ENCODE measurements at places on chromosomes 3 and 15.
A peak's percentile ranks its signal among the peaks of the same experiment; 100 is the strongest.

- DNase-seq, result no peak
Observed at GRCh38 chr3:72489901-72490300, 358.3 kb downstream of the SHQ1 start.

DNA sequence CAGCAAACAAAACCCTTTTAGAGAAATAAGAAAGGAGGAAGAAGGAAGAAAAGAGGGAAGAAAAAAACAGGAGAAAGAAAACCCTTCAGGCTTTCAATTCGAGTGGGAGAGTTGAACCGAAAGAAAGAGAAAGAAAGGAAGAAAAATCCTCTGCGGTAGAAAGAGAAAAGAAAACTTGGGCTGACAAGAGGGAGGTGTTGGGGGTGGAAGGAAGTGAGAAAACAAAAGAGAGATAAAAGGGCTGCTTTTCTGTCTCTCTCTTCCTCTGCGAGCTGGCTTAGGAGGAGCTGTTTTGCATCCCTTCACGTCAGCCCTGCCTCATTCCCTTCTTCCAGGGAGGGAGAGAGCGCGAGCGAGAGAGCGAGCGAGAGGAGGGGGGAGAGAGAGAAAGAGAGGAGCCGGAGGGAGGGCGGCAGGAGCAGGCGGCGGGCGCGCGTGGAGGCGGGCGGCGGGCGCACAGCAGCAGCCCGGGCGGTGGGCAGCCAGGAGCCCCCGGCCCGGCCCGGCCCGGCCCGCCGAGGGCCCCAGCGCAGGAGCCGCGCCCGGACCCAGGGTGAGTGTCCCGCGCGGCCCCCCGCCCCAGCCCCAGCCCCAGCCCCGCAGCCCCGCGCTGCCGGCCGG, at the start of gene ZNF710:
TSS of gene ZNF710 (plus strand) at position 263 of the 621 bp plus-strand sequence. CDS start 65,814 bp downstream, outside the sequence.
- peak; percentile 83 for DNase-seq

- DNase-seq, result no peak
Observed at GRCh38 chr3:157123621-157124020, 36.3 kb downstream of the CCNL1 start.

- DNase-seq, result no peak
Observed at GRCh38 chr15:59594493-59594942, 17.1 kb upstream of the GCNT3 start.

DNA sequence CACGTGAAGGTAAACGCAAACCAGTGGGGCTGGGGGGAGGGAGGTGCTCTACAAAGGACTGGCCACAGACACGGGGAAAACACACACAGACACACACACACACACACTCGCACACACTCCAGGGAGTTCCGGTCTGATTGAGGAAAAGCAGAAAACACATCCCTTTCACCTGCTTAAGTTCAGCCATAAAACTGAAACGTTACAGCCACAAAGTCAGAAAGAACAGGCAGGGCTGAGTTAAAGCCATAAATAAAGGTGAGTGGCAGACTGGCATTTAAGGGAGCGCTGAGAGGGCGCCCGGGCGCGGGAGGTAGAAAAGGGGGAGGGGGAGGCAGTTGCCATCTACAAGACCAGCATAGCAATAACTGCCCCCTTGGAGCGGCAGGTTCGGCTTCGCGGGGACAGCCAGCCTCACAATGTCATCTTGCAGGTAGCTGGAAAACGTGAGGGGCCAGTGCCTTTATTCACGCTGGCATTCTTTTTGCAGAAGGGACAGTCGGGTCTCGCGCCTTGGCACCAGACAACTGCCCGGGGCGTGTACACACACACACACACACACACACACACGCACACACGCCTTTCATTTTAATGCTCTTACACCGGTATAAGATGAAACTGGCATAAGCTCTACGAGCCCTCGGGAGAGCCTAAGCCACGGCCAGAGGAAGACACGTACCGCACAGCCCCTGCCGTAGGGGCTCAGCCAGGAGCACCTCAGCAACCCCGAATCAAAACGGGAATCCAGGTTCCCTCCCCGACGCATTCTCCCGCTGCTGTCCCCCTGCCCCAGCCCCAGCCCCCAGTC, 866 bp downstream of the TNIK start:
- peak; percentile 68 for DNase-seq

GRCh38 chr15:48855501-48856440, 22.2 kb upstream of the EID1 start:
- DNase-seq, result no peak

DNA sequence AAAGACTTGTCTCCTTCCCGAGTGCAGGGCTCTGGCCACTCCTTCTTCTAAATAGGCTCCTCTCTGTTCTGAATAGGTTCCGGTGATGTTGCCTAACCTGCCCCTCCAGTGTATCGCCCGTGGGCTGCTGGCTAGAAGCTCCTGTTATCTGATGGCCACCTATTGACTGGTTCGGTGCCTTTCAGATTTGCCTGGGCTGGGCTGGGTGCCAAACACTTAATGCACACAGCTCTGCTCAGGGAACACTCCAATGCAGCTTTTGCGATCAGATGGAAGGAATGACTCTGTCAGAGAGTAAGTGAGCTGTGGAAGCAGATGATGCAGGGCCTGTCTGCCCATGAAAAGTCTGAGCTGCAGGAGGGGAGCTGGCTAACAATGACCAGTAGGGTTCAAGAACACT, 112.9 kb downstream of the CORO2B start:
- no peak for DNase-seq

Data from right forelimb (tissue), 1 donor.